ENCODE measurements at places on chromosomes 4 and X.

GRCh38 chr4:40227284-40227683 is 30.5 kb downstream of the RHOH start:
- no peak for DNase-seq

DNA sequence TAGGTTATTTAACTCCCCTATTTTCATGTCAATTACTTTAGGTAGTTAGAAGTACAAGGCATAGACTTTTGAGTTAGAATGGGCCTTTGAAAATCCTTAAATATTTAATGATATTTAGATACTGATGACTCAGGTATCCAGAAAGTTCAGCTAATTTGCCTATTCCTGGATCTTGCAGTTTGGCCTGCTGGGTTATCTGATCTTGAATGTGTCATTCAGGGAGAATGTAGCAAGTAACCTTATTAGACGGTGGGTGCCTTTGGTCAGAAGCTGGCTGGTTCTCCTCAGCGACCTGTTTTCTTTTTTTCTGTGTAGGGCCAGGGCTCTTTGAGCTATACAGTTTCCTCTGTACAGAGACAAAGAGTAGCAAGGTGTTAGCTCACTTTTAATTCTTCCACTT is 42.0 kb downstream of the MTM1 start:
- no peak for DNase-seq

GRCh38 chrX:105618393-105619101 is 203.8 kb upstream of the NRK start:
- DNase-seq = no peak

DNA sequence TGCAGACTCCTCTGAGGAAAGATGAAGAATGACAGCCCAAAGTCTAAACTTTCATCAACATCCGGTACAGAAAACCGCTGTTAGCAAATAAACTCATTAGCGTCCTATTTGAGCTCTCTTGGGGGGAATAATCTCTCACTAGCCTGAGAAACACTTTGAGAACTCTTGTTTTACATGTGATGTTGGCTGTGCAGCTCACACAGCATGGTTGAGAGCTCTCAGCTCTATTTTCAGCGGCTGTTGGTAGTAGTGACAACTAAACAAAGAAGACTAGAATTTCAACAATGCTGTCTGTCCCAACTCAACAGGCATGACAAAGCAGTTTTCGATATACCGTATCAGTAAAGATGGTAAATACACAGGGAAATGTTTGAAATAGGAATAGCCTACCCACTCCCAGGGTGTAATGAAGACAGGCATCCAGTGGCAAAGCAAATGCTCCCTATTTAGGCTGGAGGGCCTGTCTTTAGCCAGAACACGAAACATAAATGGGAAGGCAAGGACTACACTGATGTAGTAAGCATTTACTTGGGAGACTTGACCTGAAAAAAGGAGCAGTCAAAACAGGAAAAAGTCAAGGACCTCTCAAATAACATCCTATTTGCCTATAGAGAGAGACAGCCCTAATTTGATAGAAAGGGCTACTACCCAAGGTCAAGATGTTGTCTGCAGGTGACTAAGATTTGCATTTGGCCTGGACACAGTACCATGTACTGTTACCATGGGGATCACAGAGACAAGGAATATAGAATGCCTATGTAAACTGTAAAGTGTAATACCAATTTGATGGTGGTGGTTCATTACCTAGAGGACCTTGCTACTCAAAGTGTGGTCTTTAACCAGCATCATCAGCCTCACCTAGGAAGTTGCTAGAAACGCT is 60.4 kb downstream of the PPEF2 start:
- no peak for DNase-seq

DNA sequence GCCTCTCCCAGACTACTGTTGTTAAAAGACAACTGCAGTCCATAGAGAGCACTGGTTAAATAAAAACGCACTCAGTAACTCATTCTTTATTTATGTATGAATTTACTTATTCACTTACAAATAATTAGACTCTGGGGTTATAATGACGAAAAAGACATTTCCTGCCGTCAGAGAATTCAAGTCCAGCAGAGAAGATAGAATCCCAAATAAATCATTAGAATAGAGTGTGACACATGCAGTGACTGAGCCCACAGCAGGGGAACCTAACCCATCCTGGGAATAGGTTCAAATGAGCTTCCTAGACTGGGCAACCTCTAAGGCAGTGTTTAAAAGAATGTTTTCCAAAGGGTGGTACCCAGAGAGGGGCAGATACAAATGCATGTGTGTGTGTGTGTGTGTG is 53.9 kb downstream of the FGFBP1 start:
- no peak for DNase-seq

GRCh38 chr4:24793219-24794005 is 2.0 kb upstream of the SOD3 start:
- no peak for DNase-seq

GRCh38 chr4:41799126-41799525 is 50.6 kb upstream of the PHOX2B start:
- DNase-seq = no peak

GRCh38 chrX:29813174-29813573 is 402.2 kb upstream of the MAGEB2 start:
- no peak for DNase-seq

All from activated CD8-positive, alpha-beta memory T cell treated with anti-CD3 and anti-CD28 coated beads for 1 hour (primary cell).